ENCODE measurements at places on chromosomes 5 and 9.

- DNase-seq, result no peak
Measured at GRCh38 chr5:138833080-138833479, 42.1 kb downstream of the LRRTM2 start.

DNA sequence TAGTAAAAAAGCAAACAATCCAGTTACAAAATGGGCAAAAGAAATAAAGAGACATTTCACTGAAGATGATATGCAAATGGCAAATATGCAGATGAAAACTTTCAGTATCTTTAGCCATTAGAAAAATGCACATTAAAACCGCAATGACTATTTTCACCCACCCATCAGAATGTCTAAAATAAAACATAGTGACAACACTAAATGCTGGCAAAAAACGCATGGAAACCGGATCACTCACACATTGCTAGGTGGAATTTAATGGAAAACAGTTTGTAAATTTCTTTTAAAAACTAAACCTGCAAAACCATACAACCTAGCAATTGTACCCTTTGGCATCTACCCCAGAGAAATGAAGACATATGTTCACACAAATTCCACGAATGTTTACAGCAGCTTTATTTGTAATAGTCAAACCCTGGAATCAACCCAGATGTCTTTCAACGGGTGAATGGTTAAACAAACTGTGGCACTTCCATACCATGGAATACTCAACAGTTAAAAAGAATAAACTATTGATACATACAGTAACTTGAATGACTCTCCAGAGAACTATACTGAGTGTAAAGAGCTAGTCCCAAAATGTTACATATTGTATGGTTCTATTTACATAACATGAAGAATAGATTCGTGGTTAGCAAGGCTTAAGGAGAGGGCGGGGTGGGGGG is 17.2 kb upstream of the PAM start:
- DNase-seq, result no peak

DNA sequence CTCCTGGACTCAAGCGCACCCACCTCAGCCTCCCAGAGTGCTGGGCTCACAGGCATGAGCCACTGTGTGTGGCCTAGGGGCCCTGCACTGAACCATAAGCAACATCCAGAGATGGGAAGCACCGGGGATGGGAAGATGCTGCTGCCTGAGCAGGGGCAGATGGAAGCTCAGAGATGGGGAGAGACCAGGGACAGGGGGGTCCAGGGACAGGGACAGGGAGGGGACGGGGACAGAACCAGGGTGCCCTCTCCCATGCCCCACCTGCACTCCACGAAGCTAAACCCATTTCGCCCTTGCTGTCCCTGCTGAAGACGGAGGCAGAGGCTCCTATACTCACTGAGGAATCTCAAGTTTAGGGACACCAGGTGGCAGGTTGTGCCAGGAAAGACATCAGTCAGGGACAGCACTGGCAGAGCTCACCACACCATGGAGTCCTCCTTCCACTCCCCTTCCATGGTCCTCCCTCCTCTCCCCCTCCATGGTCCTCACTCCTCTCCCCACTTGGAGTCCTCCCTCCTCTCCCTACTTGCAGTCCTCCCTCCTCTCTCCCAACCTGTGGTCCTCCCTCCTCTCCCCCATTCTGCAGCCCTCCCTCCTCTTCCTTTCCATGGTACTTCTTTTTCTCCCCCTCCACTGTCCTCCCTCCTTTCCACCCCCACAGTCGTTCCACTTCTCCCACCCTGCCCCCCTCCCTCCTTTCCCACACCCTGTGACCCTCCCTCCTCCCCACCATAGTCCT is 45.5 kb upstream of the LRRC14B start:
- DNase-seq, result no peak

- DNase-seq, result no peak
Measured at GRCh38 chr5:54113060-54113459, 197.3 kb downstream of the ARL15 start.

DNA sequence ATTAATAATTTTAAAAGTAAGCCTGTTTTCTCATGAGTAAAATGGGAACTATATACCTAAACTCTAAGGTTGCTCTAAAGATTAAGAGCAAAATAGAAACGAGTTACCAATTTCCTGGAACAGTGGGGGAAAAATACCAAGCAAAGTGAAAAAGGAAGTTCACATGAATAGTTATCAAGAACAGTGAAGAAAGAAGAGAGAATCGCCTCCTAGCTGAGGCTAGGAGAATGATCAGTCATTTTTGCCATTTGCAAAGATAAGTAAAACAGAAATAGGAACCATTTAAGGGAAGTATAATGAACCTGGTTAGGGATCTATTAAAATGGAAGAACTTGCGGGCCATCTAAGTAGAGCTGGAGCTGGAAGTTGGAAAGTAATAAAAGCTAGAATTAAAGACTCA is 50.7 kb downstream of the P4HA2 start:
- peak; percentile 46 for DNase-seq

DNA sequence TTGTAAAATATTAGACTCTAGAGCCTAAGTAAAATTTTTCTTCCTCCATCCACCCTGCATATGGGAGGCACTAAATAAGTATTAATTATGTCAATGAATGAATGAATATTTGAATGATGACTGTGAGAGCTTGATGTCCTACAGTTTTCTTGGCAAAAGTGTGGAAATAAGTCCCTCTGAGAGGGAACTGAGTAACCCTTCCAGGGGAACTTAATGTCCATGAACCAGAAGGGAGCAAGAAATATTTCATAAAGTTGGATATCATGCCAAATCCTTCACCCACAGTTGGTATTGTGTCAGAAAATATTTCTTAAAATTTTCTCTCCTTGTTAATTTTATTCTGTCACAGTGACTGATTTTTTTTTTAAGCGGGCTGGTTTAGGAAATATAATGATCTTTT is 36.6 kb downstream of the NNT start:
- no peak for DNase-seq

- no peak for DNase-seq
Measured at GRCh38 chr5:93599399-93600120, 16.5 kb downstream of the NR2F1 start.

GRCh38 chr5:154603953-154604679 is 126.1 kb upstream of the HAND1 start:
- peak; percentile 47 for DNase-seq

- DNase-seq, result no peak
Measured at GRCh38 chr9:129875687-129876395, 40.6 kb downstream of the USP20 start.

GRCh38 chr5:136516637-136517036 is 151.3 kb upstream of the TRPC7 start:
- DNase-seq, result no peak

DNA sequence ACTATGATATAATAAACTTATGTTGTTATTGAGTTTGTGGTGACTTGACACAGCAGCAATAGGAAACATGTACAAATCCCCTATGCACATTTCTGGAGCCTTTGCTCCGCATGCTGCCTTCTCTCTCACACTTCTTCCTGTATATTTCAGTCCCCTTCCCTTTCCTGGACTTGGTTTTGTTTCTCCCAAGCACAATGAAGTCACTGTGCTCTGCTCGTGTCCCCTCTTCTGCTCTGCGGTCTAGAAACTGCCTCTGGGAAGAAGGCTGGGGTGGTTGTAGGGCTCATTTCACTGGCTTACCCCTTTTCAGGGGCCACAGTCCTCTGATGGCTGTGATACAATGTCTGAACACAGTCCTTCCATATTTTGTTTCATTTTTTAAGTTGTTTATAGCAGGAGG is 15.7 kb upstream of the FGD3 start:
- DNase-seq, result no peak

DNA sequence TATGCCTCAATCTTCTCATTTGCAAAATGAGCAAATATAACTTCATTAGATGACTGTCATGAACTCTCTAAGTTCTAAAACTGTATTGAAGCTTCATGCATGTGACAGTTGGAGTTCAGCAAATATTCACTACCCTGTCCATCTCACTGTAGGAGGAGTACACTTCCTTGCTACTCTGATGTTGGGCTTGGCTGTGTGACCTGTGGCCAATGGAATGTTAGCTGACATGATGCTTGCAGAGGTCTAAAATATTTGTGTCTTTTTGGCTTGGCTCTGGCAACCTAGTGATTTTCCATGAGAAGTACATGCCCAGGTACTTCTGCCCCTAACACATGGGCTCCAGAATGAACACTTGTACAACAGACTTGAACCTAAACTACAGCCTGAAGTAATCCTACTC is 203.1 kb upstream of the ANKH start:
- peak; percentile 7 for DNase-seq

DNA sequence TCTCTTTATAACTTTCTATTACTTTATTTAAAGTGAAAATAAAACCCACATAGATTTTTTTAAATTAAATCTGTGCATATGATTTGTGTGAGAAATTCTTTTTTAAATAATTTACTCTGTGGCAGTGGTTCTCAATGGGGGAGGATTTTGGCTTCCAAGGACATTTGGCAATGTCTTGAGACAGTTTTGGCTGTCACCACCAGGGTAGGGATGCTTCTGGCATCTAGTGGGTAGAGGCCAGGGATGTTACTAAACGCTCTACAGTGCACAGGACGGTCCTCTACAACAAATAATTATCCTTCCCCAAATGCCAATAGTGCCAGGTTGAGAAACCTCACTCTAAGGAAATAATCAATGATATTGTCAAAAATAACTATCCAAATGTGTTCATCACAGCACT is 177.9 kb upstream of the CCNG1 start:
- no peak for DNase-seq

GRCh38 chr5:169339869-169340268 is 38.9 kb upstream of the SLIT3 start:
- DNase-seq, result no peak
